ENCODE measurements at places on chromosomes 7 and 10.

DNA sequence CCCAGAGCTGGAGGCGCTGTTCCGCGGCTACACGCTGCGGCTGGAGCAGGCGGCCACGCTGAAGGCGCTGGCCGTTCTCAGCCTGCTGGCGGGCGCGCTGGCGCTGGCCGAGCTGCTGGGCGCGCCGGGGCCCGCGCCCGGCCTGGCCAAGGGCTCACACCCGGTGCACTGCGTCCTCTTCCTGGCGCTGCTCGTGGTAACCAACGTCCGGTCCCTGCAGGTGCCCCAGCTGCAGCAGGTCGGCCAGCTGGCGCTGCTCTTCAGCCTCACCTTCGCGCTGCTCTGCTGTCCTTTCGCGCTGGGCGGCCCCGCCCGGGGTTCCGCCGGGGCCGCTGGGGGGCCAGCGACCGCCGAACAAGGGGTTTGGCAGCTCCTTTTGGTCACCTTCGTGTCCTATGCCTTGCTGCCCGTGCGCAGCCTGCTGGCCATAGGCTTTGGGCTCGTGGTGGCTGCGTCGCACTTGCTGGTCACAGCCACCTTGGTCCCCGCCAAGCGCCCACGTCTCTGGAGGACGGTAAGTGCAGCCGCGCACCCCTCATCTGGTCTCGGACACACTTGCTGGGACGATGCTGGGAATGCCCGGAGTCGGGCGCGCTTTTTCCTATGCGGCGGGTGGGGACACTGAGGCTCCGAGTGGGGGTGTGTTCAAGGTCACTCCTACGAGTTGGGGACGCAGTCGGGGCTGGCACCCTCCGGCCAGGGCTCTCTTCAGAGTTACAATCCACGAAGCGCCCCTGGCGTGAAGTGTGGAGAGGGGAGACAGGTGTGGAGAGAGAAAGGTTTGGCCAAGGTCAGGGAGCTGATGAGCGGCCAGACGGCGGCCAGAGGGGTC lies 717 bp downstream of the ADCY1 start:
- no peak for DNase-seq

GRCh38 chr7:157637216-157637949 lies 300.6 kb downstream of the DNAJB6 start:
- no peak for DNase-seq

GRCh38 chr7:145848691-145849090 lies 267.9 kb upstream of the CNTNAP2 start:
- no peak for DNase-seq

DNA sequence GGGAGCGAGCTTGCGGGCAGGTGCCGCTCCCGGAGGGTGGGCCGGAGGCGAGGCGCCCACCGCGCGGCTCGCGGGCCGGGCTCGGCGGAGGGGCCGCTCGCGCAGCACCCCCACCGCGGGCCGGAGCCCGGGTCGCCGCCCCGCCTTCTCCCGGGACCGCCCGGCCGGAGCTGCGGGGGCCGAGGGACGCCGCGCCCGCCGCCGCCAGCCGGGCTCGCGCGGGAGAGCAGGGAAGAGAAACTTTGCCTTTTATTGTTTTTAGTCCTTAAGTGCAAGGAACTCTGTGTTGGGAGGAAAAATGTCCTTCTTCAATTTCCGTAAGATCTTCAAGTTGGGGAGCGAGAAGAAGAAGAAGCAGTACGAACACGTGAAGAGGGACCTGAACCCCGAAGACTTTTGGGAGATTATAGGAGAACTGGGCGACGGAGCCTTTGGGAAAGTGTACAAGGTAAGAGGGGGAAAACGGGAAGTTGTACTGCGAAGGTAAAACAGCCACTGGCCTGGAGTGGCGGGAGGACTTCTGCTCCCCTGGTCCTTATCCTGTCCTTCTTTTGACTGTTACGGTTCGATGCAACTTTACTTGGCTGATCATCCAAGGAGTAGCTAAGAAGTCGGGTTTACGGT lies 620 bp downstream of the SLK start:
- DNase-seq = no peak

DNA sequence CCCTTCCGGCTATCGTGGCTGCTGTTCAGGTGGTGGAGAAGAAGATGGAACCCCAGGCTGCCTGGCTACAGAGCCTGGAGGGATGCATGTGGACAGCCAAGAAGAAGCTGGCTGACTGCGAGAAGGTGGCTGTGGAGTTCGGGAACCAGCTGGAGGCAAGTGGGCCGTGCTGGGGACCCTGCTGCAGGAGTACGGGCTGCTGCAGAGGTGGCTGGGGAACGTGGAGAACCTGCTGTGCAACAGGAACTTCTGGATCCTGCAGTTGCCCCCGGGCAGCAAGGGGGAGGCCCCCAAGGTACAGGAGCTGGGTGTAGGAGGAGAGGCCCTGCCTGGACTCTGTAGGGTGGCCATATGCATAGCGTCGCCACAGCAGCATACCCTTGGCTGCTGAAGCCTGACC lies 25.6 kb downstream of the ZNF783 start:
- DNase-seq = no peak

DNA sequence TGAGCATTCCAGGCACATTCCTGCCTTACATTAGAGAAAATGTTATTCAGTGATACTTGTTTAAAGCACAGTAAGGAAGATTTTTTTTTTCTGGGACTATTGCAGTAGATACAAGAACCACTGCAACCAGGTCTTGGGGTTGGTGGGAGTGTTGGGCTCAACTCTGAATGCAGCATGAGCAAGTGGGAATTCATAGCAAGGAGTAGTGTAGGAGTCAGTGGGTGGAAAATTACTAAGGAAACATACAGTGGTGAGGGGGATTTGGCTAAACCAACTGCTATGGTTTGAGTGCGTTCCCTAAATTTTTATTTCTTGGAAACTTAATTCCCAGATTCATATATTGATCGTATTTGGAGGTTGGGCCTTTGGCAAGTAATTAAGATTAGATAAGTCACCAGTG lies 22.4 kb downstream of the WAC start:
- DNase-seq = no peak

DNA sequence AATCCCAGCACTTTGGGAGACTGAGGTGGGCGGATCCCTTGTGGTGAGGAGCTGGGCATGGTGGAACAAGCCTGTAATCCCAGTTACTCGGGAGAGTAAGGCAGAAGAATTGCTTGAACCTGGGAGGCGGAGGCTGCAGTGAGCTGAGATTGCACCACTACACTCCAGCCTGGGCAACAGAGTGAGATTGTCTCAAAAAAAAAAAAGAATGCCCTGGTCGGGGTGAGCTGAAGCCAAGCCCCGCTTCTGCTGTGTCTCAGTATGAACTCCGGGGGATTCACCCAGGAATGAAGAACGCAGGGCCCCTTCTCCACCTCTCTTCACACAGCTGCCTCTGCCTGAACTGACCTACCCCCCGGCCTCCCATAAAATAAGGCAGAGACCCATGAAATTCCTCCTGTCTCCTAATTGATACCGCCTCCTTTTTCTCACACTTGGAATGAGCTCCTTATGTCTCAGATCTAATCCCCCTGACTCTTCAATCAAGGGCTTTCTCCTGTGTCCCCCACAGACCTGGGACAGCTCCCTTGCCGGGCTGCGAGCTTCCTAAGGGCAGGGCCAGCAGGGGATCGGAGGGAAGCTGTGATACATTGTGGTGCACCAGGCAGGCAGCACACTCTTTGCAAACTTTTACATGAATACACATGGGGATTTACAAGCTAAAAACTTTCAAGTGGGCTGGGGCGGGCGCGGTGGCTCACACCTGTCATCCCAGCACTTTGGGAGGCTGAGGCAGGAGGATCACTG lies 911 bp upstream of the ZP3 start:
- no peak for DNase-seq

GRCh38 chr7:114812570-114812969 lies 109.3 kb upstream of the MDFIC start:
- DNase-seq = no peak

GRCh38 chr7:112223310-112223709 lies 16.8 kb downstream of the ZNF277 start:
- DNase-seq = no peak

GRCh38 chr10:77806511-77807157 lies 119.9 kb downstream of the DLG5 start:
- DNase-seq = no peak

DNA sequence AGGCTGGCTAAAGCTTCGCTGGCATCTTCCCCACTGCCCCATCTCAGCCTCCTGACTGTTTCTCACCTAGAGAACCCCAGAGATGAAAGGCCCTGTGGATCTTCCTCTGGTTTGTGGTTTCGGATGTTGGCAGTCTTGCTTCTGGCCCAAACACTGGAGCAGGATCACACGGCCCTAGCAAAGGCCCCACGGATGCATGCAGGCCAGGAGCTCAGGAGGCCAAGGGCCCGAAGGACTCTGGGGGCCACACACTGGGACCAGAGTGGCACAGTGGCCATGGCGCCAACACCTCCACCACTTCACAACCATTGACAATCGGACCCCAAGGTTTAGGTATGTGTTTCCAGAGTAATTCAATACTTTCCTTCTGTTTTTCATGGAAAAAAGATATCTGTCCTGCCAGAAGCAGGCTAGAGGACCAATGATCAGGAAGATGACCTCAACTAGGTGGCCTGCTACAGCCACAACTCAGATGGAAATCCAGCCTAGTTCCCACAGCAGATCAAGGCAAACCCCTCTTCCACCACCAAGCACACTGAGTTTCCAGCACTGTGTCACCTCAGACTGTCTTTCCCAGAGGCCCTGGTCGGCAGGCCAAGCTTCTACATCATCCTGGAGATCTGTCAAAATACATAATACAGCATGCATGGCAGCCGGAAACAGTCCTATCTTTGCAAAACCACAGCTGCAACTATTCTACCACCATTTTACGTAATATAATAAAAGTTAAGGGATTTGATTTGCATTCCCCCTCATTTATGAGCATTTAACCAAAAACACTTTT lies 53.0 kb downstream of the CTBP2 start:
- DNase-seq = no peak
